Suppressor macrophage (primary cell): ENCODE measurements at places on chromosomes 2 and 18.
A peak's percentile ranks its signal among the peaks of the same experiment; 100 is the strongest.

GRCh38 chr18:933082-933481 lies 28.4 kb downstream of the ADCYAP1 start:
- no peak for DNase-seq

- DNase-seq, result no peak
These were observed 5.8 kb upstream of the RDH14 start for GRCh38 chr2:18566145-18566769.

DNA sequence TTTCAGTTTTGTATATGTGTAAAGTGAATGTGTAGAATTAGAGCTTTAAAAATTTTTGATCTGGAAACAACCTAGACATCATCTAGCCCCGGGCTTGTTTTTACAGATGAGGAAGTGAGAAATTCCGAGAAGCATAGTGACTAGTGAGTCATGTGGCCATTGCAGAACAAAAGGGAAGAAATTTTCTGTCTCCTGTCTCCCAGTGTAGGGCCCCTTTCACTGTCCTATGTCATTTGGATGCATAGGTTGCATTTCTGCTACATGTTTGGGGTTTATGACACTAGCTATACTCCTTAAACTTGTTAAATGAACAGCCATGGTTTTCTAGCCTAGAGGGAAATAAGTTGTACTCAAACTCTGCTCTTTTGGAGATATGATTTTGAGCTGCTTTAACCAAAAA lies 84.6 kb downstream of the PLCL1 start:
- DNase-seq, result peak; percentile 95

DNA sequence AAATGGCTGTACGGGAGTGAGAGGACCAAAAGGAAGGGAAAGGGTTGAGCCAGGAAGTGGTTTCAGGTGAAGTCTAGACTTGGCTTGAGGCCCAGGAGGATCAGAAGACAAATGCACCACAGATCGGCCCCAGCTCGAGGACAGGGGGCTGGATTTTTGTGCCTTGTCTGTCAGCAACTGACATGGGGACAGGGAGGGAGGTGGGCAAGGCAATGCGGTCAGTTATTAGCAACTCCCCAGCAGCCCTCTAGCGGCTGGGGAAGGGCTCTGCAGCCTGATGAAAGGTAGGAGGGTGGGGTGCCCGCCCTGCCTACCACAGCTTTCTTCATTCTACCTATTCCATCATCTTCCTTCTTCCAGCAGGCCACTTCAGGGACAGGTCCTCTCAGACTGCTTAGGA lies 50.0 kb downstream of the CPO start:
- DNase-seq, result peak; percentile 75

DNA sequence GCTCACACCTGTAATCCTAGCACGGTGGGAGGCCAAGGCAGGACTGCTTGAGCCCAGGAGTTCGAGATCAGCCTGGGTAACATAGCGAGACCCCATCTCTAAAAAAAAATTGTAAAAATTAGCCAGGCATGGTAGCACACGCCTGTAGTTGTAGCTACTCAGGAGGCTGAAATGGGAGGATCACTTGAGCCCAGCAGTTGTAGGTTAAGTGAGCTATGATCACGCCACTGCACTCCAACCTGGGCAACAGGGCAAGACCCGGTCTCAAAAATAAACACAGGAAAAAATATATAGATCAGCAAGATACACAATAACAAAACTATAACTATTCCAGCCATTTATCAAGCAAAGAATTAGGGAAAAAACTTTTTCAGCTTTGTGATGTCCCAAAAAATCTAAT lies 3.0 kb downstream of the SF3B1 start:
- no peak for DNase-seq

- no peak for DNase-seq
These were observed 36.6 kb upstream of the TWIST2 start for GRCh38 chr2:238811293-238811692.

DNA sequence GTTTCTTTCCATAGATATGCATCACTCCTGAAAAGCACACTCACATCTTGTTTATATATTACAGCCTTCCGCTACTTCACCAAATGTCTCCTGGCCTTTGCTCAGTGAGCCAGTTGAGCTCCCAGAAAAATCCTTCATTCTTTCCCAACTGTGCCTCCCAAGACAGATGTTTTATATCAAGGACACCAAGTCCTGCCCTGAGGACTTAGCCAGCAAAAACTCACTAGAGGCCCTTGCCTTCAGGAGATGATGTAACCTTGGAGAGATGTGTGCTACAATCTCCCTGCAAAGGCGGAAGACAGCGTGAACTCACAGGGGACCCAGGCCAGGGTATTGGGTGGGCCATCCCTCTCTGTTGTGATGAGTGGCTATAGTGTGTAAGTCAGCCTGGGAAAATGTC lies 86.1 kb upstream of the CTAGE1 start:
- DNase-seq, result no peak

DNA sequence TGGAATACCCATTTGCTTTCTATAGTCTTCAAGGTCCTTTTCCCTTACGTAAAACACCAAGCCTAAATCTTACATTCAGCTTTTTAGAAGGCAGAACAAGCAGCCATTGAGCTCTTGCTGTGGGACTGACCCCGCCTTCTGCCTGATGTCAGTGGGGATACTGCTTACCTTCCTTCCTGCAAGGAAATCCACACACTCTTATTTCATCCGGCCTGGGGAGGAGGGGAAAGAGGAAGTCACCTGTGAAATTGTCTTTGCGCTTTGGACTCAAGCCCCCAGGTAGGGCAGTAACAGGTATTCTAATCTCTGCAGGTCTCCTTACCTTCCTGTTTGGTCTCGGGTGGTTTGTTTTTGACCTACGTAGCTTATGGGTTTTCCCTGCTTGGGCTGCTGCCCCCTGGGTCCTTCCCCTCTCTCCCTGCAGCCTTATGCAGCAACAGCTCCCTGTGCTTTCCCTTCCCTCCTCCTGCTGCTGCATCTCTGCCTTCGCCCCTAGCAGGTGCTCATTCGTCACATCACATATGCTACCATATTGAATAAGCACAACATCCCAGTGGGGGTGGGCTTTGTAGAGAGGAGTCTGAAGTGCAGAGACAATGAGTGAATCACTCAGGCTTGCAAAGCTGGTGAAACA lies 402.5 kb upstream of the TRIB2 start:
- DNase-seq, result no peak

DNA sequence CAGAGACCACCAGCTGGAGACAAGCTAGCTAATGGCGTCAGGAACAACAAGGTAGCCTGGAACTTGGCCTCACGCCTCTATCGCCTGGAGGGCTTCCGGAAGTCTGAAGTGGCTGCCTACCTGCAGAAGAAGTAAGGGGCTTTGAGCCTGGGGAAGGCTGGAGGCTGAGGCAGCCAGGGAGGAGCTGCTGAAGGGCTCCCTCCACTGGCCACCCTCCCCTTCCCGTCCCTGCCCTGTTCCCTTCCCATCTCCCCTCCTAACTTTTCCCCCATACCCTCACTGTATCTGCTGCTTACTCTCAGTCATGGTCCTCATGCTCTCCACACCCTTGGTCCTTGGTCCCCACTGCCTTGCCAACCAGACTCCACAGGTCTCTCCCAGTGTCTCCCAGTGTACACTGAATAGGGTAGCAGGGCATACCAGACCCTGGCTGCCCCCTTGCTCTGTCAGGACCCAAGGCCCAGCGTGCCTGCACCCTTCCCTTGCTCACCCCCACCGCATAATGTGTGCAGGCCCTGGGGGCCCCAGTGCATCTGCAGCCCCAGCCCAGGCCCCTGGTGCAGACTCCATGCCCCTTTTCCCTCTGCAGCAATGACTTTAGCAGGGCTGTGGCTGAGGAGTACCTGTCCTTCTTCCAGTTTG lies 18.8 kb downstream of the PSD4 start:
- DNase-seq, result no peak

- DNase-seq, result no peak
These were observed 88.5 kb downstream of the ICA1L start for GRCh38 chr2:202782940-202783558.

GRCh38 chr18:79635427-79635726 lies 44.2 kb upstream of the CTDP1 start:
- no peak for DNase-seq
